Right lung (tissue), 10 donors: ENCODE measurements at places on chromosomes 6 and 20. TPM values are rescaled to one million over a fixed set of nuclear protein-coding genes. Genes with fewer than 3 reads are reported as not detected.

TSBP1 gene
- polyA plus RNA-seq: not detected

ZFP64 gene
- polyA plus RNA-seq: 18.7 TPM

FGD2 gene
- polyA plus RNA-seq: 4.2 TPM

GFOD1 gene
- 7.2 TPM for polyA plus RNA-seq

ZC2HC1B gene
- not detected for polyA plus RNA-seq

CST1 gene
- polyA plus RNA-seq: not detected
